ENCODE measurements at places on chromosomes 6 and 20.
A peak's percentile ranks its signal among the peaks of the same experiment; 100 is the strongest.

- DNase-seq: peak; percentile 80
These were observed 72.2 kb upstream of the NAA20 start for GRCh38 chr20:19944772-19945459.

- no peak for DNase-seq
These were observed 288.7 kb downstream of the RNF144B start for GRCh38 chr6:18675881-18676280.

GRCh38 chr6:25583099-25583498, 68.9 kb upstream of the SCGN start:
- peak; percentile 24 for DNase-seq

GRCh38 chr6:131519670-131520436, 53.2 kb upstream of the ARG1 start:
- DNase-seq: peak; percentile 65

DNA sequence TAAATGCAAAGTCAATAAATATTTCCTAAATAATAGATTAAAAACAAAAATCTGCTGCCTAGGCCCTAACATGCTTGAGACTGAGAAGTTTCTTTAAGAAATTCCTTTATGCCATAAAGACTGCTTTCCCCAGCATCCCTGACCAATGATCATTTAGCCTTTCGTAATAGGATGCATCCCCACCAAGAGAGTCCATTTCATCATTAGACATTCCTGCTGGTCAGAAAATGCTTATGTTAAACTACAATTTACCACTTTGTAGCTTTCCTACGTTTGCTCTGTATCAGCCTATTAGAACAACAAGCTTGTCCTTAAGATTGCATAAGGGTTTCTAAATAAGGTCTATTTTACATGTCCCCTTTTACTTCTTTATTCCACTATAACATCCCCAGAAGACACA, 59.8 kb upstream of the HSF2 start:
- DNase-seq: no peak

GRCh38 chr6:141415896-141416295, 716.8 kb upstream of the GJE1 start:
- DNase-seq: no peak

GRCh38 chr6:137099689-137100403, 55.1 kb upstream of the IL20RA start:
- DNase-seq: no peak

DNA sequence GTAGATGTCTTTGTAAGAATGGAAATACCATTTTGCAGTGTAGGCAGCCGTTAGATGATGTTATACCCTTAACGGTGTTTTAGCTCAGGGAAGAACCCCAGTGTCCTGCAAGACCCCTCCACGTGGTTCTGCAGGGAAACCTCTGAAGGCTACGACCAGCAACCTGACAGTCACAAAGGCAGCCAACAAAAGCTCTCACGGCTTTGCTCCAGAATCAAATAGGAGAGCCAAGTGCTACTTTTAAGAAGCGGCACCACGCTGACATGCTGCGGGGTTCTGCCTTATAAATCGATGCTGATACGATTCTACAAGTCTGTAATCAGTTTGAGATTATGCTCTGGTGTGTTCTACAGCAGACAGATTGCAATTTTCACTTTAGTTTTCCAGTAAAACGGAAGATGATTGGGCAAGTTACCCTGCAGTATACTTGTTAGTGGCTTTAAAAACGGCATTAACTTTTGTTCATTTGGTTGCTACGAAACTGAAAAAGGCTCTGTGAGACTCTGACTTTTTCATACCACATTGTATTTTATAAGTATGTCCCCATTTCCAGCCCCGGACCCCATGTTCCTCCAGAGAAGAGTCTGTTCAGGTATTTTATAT, 312.9 kb downstream of the SAMD5 start:
- DNase-seq: no peak

DNA sequence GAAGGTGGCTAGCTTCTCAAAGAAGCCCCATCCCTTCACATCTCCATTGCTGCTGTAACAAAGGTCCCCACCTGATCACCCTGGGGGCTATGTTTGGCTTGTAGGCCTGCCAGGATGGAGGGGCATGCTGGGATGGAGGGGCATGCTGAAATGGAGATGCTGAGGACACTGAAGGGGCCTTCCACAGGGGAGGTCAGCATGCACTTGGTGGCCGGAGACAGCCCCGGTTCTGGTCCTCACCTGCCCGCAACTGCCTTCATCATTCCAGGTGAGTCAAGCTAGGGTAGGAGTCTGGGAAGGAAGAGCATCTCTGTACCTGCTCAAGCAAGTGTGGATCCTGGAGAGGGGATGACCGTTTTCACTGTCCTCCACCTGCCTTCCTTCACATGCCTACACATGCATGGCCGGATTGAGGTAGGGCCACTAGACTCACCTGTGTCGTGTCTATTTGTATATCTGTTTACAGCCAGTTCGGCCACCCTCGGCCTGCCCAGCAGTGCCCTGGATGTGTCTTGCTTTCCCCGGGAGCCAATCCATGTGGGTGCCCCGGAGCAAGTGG, 6.0 kb downstream of the L3MBTL1 start:
- DNase-seq: no peak

- peak; percentile 61 for DNase-seq
These were observed 575 bp downstream of the WTAP start for GRCh38 chr6:159727717-159728445.

GRCh38 chr6:122223251-122223650, 176.2 kb upstream of the HSF2 start:
- no peak for DNase-seq

DNA sequence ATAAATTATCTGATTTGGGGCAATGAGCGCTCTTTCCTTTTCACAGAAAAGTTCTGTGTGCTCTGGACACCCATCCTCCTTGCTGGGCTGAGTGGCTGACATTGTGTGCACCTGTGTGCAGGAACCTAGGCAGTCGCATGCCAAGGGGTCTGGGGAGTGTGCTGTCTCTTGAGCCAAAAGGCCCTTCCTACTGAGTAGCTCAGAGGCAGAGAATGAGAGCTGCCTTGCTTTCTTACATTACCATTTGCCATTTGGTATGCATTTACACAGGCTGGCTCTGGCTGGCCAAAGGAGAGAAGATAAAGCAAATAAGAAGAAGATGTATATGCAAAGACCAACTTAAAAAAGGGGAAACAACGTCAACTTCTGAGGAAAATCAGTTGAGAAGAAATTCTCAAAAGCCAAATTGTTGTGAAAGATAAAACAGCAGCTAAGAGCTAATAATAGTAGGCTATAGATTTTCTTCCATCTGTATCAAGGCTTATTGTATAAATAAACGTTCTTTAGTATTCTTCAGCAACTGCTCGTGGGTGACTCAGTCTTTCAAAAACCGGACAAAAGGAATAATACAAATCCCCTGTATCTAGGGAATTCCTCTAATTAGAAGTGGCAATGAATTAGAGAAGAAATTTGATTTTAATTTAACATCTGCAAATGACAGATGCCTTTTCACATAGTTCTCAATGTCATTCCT, 121.9 kb downstream of the INSM1 start:
- DNase-seq: no peak

DNA sequence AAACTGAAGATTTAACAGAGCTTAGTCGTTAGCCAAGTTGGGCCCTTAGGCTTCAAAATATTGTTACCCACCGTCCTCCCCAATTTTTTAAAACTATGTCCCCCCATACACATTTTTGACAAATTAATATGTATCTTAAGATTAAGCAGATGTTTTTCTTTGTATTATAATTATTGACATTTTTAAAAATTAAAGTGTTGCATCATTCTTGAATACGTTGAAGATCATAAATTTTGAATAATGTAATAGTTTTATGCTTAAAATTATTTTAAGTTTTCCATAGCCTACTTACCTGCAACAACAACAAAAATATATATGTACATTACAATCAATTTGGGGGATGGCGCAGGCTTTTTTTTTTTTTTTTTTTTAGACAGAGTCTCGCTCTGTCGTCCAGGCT, 8.2 kb upstream of the PRSS16 start:
- no peak for DNase-seq

DNA sequence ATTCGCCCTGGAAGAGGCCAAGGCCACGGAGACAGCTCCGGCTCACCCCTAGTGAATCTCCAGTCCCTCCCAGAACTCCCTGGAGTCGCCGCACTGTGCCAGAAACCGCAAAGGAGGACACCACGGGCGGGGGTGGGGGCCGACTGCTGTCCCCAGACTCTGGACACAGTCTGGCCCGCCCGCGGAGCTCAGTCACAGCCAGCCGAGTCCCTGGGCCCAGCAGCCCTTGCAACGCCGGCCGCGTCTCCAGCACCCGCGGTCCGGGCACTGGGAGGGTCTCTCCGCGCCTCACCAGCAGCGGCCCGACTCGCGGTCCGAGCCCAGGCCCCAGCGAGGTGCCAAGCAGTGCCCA, 518 bp downstream of the PEX6 start:
- no peak for DNase-seq

DNA sequence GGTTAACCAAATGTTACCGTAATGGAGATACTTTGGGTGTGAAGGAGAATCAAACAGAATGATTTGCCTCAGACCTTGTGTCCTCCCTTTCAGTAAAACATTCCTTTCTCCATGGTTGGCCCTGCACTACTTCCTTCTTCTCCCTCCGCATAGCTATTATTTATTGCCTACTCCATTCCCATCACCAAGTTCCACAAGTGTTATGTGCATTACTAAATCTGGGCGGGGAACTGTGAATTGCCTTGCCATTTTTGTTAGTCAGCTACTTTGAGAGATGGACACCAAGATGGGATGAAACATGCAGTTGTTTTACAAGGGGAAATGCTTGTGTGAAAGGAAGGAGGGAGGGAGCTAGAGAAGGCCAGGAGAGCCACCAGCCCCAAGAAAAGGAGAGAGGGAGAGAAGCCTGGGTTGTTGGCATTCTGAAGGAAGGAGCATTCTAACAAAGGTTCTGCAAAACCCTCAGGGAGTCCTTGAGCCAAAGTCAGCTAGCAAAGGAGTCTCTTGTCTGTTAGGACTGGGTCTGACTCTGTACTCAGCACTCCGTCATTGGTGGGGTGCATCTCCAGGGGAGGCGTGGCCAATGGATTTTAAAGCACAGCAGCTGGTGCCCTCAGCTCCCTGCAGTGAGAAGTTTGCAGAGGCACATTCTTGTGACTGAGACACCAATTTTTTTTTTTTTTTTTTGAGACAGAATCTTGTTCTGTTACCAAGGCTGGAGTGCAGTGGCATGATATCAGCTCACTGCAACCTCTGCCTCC, 83.6 kb upstream of the CHD6 start:
- no peak for DNase-seq

GRCh38 chr20:59276938-59277337, 23.5 kb upstream of the EDN3 start:
- DNase-seq: no peak

DNA sequence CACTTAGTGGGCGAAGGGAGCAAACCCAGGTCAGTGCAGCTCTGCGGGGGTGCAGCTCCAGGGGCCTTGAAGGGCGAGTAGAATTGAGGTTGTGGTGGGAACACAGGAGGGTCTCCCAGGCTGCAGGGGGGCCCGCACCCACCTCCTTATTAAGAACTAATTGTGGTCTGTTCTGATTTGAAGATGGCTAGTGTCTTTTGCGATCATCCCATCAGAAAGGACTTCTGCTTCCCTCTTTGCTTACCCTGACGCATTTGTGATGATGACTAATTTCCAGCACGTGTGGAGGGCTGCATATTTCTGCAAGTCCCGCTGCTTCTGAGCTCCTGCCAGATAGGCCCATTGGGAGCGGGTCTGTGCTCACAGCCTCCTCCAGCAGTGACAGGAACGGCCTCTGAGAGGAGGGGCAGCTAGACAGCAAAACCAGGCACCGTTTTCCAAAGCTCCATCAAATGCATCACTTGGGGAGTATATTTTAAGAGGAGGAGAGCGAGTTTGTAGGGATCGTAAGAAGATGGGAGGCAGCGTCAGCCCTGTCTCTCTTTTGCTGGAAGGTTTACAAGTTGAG, 268.9 kb downstream of the CDH4 start:
- DNase-seq: no peak

DNA sequence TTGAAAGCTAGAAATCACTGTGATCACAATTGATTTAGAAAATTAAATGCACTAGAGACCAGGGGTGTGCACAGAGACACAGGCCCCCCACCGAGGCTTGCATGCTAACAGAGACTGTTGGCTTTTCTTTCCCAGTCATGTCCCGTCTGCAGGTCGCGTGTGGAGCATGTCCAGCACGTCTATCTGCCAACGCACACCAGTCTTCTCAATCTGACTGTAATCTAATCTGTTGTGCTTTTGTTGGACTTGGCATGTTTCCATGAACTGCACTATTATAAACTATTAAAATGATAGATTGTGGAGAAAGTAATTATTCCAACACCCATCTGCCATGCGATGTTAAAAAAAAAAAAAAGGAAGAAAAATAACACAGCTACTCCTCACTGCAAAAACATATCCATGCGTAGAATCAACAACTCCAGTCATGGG, 17.7 kb downstream of the MYLIP start:
- DNase-seq: no peak

DNA sequence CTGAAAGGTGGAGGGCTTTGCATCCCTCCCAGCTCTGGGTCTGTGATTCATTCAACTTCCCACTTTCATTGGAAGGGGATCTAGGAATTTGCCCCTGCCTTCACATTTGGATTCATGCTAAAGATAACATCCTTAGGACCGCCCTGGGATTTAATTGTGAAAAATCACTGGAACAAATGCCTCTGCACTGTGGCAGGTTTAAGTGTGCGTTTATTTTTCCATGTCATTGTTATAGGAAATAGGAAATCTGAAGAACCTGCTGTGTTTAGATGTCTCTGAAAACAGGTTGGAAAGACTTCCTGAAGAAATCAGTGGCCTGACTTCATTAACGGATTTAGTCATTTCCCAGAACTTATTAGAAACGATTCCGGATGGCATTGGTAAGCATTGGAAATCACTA, 104.7 kb downstream of the LRRC1 start:
- DNase-seq: no peak

- DNase-seq: peak; percentile 92
These were observed 24.8 kb downstream of the C6orf15 start for GRCh38 chr6:31087494-31088089.

- DNase-seq: peak; percentile 55
These were observed 58.7 kb downstream of the VAPB start for GRCh38 chr20:58447511-58448391.

GRCh38 chr6:161436106-161436876, 162.4 kb upstream of the AGPAT4 start:
- DNase-seq: peak; percentile 11

GRCh38 chr6:4380881-4381281, 245.5 kb upstream of the ECI2 start:
- DNase-seq: no peak

DNA sequence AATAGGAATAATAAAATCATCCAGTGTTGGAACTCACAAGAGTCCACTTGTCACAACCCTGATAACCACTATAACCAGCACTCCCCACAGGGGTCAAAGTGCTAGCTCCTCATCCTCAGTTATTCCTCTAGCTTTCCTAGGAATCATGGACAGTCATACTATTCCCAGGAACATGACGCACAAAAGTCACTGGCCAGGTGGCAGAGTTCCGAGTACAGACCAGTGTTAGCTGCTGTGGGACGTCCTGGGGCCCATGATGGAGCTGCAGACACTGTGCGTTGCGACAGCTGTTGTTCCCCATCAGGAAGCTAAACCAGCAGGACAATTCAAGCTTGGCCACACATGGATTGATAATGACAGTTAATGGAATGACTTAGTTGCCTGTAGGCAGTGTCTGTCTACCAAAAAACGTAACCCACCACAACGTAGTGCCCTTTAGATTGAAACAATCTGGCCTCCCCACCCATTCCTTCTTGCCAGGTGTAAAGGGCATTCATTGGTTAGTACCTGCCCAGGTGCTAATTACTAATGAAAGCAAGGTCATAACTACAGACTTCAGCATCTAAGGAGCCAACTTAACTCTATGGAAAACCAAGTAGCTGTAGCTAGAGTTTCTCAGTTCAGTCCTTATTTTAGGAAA, 17.4 kb downstream of the EZR start:
- DNase-seq: no peak

- no peak for DNase-seq
These were observed 82.1 kb downstream of the UNC5CL start for GRCh38 chr6:40956936-40957335.
